Hair follicular keratinocyte (primary cell): ENCODE measurements at places on chromosomes 7 and 10. TPM values are rescaled to one million over a fixed set of nuclear protein-coding genes. Genes with fewer than 3 reads are reported as not detected.

TMEM213 gene
- not detected in 2 replicates for total RNA-seq

LLCFC1 gene
- total RNA-seq, result not detected in 2 replicates

SFTPA1 gene
- not detected in 2 replicates for total RNA-seq

CREB3L2 gene
- 16.3 and 19.9 TPM in 2 replicates for total RNA-seq

NRBF2 gene
- 22.2 and 25.8 TPM in 2 replicates for total RNA-seq

HMX3 gene
- total RNA-seq, result not detected in 2 replicates

CNPY1 gene
- not detected in 2 replicates for total RNA-seq

EPDR1 gene
- 0.15 TPM in 1 of 2 replicates, not detected in the other for total RNA-seq
